ENCODE measurements at places on chromosomes 3 and 15.
A peak's percentile ranks its signal among the peaks of the same experiment; 100 is the strongest.

DNA sequence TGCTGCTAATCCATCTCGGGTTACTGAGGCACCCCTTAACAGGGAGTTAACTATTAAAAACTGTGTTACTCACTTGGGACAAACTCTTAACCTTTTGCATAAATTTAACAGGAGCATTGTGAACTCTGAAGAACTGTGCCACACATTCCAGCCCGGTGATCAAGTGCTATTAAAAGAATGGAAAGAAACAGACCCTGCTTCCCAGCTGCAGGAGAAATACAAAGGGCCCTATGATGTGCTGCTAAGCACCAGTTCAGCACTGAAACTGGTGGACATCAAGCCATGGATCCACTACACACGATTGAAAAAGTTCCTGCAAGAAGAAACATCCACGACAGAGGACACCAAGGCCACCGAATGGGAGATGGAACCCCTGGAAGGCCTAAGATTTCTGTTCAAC, 114.7 kb upstream of the PLCL2 start:
- DNase-seq, result no peak

DNA sequence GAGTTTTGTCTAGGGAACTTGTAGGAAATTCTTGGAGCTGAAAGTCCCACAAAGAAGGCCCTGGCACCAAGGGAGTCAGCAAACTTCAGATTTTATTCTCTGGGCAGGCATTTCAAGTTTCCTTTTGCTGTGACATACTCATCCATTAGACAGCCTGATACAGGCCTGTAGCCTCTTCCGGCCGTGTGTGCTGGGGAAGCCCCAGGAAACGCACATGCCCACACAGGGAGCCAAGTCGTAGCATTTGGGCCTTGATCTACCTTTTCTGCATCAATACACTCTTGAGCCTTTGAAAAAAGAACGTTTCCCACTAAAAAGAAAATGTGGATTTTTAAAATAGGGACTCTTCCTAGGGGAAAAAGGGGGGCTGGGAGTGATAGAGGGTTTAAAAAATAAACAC, 15.0 kb downstream of the TIGIT start:
- no peak for DNase-seq

DNA sequence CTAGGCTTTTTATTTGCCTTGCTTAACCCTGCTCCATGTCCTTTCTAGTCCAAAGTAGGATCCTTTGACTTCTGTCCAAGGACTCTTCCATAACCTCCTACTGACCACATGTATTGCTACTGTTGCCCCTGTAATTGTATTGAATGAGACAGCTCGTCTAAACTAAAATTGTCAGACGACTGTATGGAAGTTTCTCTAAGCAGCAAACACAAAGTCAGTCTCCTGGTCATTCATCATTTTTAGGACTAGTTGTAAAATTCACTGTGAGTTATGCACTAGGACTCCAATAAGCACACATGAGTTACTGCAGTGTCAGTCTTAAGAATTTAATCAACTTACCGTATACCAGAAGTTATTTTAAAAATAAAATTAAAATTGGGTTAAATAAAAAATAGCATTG, 32.8 kb downstream of the SLTM start:
- no peak for DNase-seq

DNA sequence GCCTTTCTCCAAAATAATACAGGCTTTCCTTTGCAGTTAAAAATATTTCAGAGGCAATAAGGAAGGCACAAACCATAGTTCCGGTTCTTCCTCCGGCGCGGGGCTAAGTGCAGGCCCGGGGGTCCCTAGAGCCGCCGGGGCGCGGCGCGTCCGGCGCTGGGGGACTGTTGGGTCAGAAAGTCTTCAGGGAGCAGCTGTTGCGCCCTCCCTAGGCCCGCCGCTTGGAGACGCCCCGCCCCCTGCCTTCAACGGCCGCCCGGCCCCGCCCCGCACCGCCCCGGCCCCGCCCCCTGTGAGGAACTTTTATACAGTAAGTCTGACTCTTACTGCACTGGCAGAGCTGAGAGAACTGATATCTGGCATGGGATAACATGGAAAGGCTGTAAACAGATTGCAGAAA, 283.1 kb upstream of the ARL6 start:
- no peak for DNase-seq

DNA sequence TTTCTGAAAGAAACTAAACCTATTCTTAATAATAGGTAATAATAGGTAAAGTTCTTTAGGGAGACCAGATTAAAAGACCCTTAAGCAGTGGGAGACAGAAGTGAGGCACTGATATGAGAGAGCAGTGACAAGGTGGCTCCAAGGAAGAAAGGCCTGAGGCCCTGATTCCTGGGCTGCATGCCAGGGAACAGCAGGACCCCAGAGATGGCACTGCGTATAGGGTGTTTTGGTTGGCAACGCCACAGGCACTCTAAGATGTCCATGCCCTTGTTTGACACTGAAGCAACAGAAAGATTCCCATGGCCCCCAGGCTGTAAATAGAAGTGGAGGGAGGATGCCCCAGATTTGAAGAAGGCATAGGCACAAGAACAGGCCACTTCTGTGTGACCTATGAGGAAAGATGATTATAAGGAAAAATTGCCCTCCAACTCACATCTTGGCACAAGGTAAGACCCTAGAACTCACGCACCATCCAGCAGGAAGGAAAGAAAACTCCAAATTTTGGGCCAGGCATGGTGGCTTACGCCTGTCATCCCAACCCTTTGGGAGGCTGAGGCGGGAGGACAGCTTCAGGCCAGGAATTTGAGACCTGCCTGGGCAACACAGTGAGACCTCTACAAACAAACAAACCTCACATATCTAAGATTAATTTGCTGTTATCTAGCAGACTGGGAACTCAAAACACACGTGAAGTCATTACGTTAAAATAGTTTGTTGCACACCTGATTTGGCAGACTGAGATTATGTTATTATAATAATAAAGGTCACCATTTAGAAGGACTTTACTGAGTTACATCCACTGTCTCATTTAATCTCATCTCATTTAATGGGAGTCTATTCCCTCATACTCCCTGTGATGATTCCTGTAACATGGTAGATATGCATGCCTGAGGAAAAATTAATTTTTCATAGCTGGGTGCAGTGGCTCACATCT, 10.5 kb upstream of the BLM start:
- no peak for DNase-seq

- DNase-seq, result peak; percentile 5
These were observed 44.8 kb upstream of the MAP3K13 start for GRCh38 chr3:185318141-185318540.

- DNase-seq, result no peak
These were observed 20.6 kb downstream of the SLC6A20 start for GRCh38 chr3:45775571-45776300.
